Activated CD4-positive, CD25-positive, alpha-beta regulatory T cell (primary cell): ENCODE measurements at places on chromosomes 11 and 22.
A peak's percentile ranks its signal among the peaks of the same experiment; 100 is the strongest.

GRCh38 chr11:5992604-5993251 is 5.9 kb upstream of the OR52L1 start:
- no peak for DNase-seq

DNA sequence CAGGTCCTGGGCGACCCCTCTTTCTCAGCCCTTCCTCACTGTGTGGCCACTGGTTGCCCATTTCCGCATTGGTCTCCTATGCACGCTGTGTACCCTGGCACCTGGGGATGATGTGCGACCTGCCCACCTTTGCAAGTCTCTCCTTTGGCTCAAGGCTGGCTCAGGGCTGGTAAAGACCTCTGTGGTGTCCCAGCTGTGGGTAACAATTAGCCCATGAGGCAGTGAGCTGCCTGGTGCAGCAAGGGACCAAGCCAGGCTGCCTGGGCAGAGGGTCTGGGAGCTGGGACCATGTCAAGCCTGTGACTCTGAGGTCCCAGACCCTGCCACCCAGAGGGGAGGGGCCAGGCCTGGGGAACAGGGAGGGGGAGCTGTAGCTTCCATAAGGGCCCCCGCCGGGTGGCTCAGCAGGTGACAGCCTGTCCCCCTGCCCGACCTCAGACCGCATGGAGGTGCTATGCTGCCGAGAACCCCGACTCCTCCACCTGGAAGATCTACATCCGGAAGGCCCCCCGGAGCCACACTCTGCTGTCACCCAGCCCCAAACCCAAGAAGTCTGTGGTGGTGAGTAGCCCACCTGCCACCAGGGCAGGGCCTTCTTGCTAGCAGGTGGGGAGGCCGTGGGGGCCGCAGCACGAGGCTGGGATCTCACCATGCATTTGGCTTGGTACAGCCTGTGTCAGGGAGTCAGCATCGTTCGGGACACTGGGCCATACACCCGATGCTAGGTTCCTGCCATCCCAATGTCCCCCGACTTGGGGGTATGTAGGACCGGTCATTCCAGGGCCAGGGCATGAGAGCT is 112.5 kb downstream of the KCNQ1OT1 start:
- no peak for DNase-seq

GRCh38 chr11:123443851-123444623 is 14.0 kb downstream of the GRAMD1B start:
- no peak for DNase-seq

DNA sequence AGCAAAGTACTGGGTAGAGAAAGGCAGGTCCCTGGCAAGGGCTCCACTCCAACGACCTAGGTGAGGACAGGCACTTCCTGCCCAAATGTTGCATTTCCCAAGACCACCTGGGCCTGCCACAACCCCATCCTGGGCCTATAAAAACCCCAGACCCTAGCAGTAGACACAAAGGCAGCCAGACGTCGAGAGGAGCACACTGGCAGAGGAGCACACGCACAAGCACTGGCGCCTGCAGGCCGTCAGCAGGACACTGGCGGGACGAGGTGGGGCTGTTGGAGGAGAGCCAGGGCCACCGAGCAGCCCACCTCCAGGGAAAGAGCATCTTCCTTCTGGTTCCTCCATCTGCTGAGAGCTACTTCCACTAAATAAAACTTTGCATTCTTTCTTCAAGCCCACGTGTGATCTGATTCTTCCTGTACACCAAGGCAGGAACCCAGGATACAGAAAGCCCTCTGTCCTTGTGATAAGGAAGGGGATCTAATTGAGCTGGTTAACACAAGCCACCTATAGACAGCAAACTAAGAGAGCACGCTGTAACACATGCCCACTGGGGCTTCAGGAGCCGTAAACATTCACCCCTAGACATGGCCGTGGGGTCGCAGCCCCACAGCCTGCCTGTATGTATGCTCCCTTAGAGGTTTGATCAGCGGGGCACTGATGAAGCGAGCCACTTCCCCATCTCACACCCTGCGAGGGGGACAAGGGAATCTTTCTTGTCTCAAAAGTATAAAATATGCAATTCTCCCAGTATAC is 89.7 kb upstream of the MTMR2 start:
- DNase-seq = no peak

DNA sequence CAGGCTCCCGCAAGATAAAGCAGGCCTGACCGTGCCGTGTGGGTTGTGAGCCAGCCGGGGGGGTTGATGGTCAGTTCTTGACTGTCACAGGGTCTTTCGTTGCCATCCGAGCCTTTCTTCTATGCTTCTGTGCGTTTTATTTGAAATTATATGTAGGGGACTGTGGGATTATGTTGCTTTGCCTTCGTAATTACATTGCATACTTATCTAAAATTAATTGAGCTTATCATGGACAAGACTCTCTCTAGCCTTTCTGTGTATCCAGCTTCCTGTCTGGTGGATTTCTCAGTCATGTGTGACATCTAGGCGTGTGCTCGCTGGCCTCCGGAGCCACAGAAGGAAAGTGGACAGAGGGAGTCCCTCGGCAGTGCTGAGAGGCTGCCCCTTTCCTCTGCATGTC is 93.2 kb downstream of the TBC1D22A start:
- DNase-seq = no peak

DNA sequence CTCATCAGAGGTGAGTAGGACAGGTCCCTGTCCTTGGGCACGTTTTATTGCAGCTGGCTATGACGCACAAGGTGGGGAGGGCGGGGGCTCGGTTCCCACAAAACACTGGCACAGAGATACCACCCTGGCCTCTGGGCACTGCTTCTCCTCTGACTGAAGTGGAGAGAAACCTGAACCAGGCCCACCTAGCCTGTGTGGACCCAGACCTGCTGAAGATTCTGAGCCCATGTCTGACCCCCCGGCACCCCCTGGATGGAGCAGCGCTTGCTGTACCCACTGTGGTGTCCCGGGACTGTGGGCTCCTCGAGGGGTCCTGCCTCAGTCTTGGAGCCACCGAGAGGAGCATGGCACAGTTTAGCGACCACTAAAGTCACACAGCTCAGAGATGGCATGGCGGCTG is 72.6 kb downstream of the PARVB start:
- no peak for DNase-seq

GRCh38 chr11:74133436-74133835 is 37.4 kb downstream of the C2CD3 start:
- DNase-seq = no peak

DNA sequence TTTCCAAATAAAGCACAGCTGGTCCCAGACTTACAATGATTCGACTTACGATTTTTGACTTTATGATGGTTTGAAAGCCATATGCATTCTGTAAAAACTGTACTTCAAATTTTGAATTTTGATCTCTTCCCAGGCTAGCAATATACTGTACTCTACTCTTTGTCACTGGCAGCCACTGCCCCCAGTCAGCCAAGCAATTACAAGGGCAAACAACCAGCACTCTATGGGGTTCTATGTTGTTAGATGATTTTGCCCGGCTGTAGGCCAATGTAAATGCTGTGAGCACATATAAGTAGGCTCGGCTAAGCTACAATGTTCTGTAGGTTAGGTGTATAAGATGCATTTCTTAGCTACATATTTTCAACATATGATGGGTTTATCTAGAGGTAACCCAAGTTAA is 217.3 kb downstream of the RAB38 start:
- DNase-seq = no peak

GRCh38 chr11:127049486-127049885 is 48.9 kb upstream of the KIRREL3 start:
- DNase-seq = no peak

DNA sequence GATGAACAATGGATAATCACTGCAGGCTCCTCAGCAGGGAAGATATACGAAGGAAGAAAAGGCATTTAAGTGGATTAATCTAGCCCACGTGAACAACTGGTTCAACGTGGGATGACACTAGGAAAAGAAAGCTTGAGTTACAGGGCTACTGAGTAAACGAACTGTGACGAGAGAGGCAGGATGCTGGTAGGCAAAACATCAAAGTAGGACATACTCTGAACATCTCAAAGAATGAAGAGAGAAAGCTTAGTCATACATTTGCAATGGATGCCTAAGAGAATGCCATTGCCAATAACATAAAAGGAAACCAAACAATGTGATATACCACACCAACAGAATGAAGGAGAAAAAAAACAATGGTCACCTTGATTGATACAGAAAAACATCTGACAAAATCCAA is 12.9 kb downstream of the USP28 start:
- no peak for DNase-seq

DNA sequence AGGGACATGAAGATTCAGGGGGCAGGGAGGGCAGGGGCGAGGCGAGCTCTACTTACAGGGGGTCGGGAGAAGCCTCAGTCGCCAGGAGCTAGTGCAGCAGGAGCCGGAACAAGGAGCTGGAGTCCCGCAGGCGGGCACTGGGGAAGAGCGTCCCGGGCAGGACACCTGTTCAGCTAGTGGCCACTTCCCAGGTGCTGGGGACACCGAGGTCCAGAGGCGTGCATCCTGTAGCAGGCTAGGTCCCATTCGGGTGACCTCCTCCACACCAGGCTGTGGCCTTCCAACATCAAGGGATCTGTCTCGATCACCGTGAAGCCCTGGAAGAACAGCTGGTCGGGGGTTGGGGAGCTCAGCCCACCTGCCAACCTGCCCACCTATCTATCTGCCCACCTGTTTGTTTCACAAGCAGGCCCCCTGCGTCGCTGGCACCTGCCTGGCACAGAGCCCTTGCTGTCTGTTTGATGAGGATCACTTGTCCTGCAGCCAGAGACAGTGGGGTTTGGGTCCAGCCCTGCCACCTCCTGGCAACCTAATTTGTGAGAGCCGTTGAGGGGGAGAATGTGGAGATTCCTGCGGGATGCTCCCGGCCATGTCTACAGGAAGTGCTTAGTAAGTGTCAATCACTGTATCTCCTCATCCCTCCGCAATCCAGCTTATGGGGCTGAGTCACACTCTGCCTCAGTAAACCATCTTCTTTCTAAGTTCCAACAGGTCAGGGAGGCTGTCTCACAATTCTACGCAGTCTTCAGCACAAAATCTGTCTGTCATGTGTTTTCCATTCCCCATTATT is 940.9 kb downstream of the BRD1 start:
- DNase-seq = no peak

DNA sequence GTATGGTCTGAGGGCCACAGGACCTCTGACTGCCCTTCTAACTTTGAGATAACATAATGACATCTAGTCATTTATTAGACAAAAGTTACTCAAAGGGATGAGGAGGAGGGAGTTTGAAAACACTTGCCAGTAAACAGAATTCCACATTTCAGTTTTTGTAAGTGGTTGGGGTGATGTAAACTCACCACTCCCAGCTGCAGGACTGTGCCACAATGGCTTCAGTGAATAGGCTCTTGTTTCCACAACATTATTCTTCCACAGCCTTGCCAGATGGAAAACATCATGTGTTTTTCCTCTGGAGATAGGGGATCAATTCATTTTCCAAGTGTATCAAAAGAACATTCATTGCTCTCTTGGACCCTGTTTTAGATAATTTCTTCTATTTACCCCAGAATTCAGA is 147.2 kb upstream of the BDNF start:
- DNase-seq = no peak

GRCh38 chr11:102802341-102802740 is 4.4 kb upstream of the MMP1 start:
- no peak for DNase-seq

DNA sequence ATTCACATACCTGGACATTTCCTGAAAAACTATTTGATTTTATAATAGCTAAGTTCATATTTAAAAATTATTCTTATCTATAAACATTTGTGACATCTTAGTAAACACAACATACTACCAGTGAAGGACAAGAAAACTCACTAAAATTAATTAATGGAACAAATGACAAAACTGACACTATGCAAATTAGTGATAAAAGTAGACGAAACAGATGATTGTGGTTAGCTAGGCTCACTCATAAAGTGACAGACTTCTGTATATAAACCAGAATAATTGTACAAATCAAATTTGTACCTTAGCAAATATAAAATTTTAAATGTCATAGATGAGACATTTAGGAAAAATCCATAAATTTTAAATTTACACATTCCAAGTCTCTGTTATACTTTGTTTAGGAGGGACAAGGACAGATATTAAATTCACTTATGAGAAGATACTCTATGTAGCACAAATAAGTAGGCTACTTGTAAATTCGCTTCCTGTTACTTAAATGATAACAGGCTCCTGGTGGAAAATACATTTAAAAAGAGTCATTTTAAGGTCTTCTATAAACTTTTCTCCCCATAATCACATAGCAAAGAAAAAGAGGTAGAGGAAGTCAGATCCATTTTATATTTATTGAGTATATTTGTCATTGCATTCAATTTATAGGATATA is 81.2 kb downstream of the KIF18A start:
- DNase-seq = no peak

- no peak for DNase-seq
These were observed 1.3 kb upstream of the SSH3 start for GRCh38 chr11:67301951-67302516.

GRCh38 chr11:61587541-61587941 is 6.7 kb upstream of the SYT7 start:
- DNase-seq = no peak

DNA sequence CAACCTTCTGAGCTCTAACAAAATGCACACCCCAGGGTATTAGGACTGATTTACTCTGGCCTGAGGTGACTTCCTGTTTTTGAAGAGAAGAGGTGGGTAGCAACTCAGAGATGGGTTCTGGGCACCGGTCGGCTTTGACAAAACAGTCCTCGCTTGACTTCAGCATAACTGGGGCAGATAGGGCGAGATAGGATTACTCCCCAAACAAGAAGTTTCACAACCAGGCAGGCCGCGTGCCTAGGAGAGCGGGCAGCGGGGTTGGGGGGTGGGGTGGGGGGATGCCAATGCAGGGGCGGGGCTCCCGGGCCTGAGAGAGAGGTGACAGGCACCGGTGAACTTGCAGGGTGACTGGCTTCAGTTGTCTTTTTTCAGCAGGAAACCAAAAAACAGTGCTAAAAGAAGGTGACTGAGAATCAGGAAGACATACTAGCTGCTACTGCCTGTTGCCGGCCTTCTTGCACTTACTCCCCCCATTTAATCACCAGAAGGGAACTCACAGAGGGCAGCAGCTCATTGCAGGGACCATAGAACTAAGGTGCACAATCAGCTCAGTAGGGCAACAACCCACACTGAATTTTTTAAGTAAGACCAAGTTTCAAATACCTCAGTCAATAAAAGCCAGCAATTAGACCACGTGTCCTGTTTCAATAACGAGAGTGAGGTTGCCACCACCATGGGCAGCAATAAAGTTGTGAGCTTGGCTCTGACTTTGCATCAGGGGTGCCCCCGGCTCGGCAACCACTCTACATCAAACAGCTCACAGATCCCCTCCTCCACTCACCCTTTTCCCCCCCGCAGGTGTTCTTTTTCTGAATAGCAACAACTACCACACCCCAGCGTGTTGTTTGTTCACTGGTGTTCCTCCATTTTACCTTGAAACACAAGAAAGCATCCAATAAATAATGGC is 37.2 kb upstream of the ETS1 start:
- peak; percentile 43 for DNase-seq

GRCh38 chr11:99349151-99349673 is 328.5 kb downstream of the CNTN5 start:
- no peak for DNase-seq
